ENCODE measurements at places on chromosomes 6 and 20.

GRCh38 chr6:27889275-27889627 lies 22.9 kb downstream of the OR2B2 start:
- no peak for DNase-seq

DNA sequence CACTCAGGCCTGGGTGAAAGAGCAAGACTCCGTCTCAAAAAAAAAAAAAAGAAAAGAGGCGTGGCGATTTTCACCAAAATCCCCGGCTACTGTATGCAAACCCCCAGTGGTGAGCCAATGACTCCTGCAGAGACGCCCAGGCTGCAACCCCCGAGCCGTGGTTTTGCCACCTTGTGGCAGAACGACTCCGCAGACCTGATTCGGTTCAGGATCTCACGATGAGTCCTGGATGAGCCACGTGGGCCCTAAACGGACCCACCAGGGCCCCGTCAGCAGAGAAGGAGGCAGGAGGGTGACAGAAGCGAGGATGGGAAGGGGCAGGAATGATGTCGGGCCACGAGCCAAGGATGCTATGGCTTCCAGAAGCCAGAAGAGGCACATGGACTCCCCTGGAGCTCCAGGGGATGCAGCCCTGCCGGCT lies 42.5 kb downstream of the SLC2A4RG start:
- no peak for DNase-seq

DNA sequence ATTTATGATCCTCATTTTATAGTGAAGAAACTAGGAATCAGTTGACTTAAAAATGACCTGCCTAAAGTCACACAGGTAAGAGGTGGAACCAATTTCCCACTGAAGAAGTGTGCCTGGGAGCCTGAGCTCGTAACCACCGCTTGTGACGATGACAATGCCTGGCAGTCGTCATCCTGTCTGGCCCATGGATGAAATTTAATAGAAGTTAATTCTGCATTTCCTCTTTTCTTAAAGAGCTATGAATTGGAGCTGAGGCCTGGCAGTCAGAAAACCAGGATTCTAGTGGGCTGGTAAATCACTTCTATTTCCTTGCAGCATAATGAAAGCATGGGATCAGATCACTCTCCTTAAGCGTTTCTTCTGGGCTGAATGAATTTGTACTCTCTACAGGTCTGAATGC lies 200.0 kb upstream of the SGK1 start:
- DNase-seq = no peak

DNA sequence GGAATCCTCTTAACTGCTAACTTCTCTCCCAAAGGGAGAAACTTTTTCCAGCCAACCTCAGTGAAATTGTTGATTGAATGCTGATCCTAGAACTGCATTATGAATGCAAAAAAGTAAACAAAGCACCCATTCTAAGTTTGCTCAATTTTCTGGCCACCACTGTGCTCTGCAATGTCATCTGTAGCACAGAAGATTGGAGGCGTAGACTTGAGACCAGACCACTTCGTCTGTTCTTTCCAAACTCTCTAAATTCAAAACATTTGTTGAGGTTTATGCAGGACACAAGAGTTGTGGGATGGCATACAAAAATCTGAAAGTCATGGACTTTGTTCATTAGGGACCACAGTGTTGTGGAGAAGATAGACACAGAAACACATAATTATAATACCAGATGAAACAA lies 11.1 kb upstream of the TSPYL1 start:
- DNase-seq = no peak

DNA sequence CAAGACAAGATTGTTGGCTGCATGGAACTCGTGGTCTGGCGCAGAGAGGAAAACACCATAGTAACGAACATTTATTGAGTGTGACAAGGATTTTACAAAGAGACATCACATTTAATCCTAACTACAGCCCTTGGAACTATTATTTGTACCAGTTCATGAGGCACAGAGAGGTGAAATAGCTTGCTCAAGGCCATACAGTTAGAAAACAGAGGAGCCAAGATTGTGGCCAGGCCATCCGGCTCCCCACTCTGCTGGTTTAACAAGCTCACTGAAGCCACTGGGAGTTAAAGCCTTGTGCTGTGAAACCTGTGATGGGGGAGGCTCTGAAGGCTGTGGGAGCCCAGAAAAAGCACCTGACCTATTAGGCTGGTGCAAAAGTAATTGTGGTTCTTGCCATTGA lies 74.9 kb upstream of the ZNFX1 start:
- DNase-seq = no peak

GRCh38 chr6:149385998-149386646 lies 13.9 kb upstream of the SUMO4 start:
- no peak for DNase-seq

GRCh38 chr6:106253172-106253571 lies 72.4 kb downstream of the ATG5 start:
- DNase-seq = no peak

- no peak for DNase-seq
Observed at GRCh38 chr6:92139601-92140000, 1279.8 kb downstream of the EPHA7 start.

DNA sequence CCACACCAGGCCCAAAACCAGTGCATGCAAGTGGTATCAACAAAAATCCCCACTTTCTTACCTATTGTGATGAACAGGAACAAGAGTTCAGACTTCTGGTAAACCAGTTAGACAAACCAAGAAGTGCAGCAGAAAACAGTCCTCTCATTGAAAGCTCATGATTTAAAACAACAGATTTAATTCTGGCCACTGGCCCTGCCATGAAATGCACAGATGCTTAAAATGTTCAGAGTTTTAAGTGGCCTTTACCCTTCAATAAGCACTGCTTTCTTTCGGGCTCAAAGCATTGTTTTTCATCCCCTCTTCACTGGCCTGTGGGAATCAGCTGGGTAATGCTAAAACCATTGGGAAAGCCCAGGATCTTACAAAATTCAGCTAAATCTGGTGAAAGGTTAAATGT lies 102.4 kb upstream of the ISM1 start:
- DNase-seq = no peak

- no peak for DNase-seq
Observed at GRCh38 chr6:46420921-46421638, 70.2 kb downstream of the RCAN2 start.
